ENCODE measurements at places on chromosomes 2 and 18.
A peak's percentile ranks its signal among the peaks of the same experiment; 100 is the strongest.

DNA sequence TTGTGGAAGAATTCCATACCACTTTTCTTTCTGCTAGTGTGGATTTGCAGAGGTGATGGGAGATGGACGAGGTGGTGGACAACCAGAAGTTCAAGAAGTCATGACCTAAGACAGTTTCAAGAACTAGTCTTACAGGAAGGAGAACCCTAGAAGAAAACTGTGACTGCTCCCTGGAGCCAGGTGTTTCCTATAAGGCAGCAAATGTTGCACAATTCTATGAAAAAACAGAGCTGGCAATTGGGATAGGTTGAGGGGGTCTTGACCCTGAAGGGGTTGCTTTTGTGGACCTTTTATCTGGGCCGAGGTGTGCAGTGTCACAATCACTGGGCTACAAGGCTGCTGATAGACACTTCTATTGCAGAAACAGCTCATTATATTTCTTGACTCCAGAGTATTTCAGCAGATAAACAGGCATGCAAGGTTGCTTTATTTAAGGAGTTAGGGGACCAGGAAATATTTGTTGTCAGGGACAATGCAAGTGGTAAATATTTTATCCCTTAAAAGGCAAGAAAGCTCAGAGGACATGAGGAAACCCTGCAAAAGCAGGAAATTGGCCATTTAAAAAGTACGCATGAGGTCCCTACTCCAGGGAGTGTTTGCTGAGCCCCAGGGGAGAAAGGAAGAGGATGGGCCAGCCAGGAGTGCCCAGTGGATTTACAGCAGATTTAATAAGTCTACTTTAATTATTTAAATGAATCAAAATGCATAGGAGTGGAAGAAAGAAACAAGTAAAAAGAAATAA, 22.9 kb downstream of the APCDD1 start:
- DNase-seq: no peak

GRCh38 chr2:225735844-225736243, 336.3 kb downstream of the NYAP2 start:
- no peak for DNase-seq

- no peak for DNase-seq
These were observed 382.6 kb upstream of the ZNF804A start for GRCh38 chr2:184215745-184216144.

DNA sequence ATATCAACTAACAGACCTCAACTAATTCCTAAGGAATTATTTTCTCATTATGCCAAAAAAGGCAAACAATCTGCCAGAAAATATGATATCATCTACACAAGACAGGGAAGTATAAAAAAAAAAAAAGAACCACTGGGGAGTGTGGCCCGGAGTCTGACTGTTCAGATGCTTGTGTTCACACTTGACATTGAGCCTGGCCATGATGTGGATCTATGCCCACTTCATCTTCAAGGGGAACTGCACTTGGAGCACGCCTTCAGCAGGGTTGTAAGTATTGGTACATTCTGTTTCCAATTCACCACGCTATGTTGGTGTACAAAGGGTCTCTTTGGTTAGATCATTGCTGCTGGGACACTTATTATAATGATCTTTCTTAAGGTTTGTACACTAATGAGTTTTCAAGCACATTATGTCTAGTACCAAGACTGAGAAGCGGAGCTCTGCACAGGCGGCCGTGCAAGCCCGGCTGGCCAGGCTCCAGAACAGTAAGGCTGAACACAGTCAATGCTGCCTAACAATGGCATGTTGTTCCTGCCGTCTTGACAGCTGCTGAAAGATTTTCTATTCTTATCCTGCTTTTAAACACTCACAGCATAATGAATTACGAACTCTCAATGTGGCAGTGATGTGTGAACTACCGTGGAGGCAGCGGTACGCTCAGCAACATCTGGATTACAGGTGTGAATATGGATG, 788.4 kb upstream of the SOX11 start:
- no peak for DNase-seq

DNA sequence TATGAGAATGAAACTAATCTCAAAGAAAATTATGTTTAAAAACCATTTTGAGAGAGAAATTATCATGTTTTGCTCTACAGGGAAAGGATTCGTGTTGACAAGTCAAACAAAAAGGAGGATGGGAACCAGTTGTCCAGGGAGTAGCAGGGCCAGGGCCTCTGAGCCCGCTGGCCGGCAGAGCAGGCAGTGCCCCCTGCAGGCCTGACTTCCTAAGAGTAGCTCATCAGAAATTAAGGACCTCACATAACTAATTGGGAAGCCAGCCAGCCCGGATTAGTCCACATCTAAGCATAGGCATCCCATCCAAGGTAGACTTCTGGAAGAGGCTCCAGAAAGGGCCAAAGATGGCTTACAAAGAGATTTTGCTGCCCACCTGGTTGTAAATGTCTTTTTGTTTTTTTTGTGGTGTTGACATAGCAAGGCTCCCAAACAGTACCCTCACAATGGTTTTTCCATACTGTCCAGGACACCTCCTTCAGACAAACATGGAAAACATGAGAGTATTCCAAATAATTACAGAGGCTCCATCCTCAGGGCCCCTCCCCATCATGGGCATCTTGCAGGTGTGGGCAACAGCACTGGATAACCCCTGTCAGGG, 241.2 kb upstream of the TANK start:
- no peak for DNase-seq

- no peak for DNase-seq
These were observed 113.1 kb upstream of the PARD3B start for GRCh38 chr2:204432196-204432595.

GRCh38 chr2:140392824-140393223, 1612.6 kb upstream of the NXPH2 start:
- no peak for DNase-seq

GRCh38 chr2:227163485-227163997, 464 bp downstream of the COL4A4 start:
- no peak for DNase-seq

DNA sequence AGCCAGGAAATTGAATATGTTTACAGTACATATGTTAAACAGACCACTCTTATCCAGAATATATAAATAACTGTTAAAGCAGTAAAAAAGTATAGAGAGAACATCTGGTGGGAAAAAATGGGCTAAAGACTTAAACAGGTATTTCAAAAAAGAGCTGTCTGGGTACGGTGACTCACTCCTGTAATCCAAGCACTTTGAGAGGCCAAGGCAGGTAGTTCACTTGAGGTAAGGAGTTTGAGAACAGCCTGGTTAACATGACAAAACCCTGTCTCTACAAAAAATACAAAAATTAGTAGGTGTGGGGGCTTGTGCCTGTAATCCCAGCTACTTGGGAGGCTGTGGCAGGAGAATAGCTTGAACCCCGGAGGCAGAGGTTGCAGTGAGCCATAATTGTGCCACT, 171.4 kb upstream of the FSIP2 start:
- no peak for DNase-seq

- no peak for DNase-seq
These were observed 5.7 kb downstream of the PPP1R1C start for GRCh38 chr2:181991171-181991885.

DNA sequence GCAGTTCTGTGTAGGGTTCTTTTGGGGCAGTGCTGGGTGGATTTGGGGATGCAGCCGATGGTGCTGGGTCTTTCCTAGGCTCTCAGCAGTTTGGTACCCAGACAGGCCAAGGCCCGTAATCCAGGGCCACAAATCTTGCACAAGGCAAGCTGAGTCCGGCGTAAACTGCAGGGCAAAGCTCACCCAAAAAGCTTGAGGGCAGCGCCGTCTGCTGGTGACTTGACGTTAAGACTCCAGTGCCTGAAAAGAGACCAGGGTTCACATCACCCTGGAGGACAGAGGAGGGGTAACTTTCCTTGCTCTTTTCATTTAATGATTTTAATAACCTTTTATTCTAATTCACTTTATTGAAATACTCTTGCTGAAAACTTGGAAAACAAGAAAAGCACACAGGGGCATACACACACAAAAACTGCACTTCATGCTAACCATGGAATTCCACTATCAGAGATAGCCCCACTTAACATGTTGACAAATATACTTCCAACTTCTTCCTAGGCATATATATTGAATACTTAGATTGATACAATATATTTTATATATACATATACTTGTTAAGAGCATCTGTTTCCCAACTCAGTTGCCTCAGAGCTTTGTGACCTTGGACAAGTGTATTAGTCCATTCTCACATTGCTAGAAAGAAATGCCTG, 38.9 kb downstream of the CNGA3 start:
- DNase-seq: peak; percentile 38

DNA sequence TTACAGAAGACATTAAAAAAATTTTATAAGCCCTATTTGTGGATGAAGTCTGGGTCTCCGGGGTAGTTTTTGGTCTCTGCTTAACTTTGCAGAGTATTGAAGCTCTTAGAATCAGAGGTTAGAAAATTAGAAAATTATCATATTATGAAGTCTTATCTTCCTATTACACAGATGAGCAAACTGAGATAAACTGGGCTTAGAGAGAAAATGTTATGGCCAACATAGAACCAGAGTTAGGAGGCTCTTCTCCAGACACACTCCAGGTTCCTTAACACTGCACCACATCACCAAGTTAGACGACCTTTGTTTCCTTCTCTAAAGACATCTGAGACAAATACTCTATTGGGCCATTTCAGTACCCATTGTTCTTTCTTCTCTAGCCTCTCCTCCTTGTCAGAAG, 36.7 kb upstream of the NEB start:
- no peak for DNase-seq
